AG08395 (cell line): ENCODE measurements at places on chromosomes 3 and 15.
A peak's percentile ranks its signal among the peaks of the same experiment; 100 is the strongest.

GRCh38 chr3:32281570-32282106, 43.2 kb downstream of the CMTM8 start:
- no peak for DNase-seq

DNA sequence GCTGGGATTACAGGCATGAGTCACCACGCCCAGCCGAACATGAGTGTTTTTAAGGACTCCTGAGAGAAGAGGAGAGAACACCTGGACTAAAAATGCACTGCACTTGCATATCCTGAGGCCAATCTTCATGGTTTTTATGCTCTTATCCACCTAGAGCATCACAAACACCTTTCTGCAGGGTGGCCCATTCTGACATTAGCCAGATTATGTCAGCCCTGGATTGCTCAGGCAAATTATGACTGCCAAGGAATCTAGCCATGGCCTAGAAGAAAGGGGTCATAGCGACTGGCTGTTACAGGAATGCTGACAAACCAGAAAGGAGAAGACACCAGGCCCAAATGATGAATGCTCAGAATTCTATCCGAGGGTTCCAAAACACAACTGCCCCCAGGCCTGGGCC, 40.9 kb upstream of the HERC1 start:
- no peak for DNase-seq

- DNase-seq = no peak
Observed at GRCh38 chr3:144622845-144623244, 651.2 kb downstream of the DIPK2A start.

DNA sequence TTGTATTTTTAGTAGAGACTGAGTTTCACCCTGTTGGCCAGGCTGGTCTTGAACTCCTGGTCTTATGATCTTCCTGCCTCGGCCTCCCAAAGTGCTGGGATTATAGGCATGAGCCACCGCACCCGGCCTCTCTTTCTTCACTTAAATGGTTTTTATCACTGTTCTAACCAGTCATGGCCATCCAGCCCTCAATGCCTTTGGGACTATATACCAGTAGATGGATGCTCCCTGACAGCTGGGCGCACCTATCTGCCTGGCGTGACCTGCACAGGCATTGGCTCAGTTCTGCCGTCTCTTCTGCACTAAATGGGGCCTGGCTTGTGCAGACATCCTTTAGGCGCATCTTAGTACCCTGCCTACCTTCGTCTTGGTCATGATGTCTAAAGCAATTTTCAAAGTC, 233.4 kb downstream of the ADAMTS17 start:
- no peak for DNase-seq

- DNase-seq = peak; percentile 75
Observed at GRCh38 chr3:104952146-104952972, 414.4 kb upstream of the ALCAM start.
